ENCODE measurements at places on chromosomes 5 and 9.

DNA sequence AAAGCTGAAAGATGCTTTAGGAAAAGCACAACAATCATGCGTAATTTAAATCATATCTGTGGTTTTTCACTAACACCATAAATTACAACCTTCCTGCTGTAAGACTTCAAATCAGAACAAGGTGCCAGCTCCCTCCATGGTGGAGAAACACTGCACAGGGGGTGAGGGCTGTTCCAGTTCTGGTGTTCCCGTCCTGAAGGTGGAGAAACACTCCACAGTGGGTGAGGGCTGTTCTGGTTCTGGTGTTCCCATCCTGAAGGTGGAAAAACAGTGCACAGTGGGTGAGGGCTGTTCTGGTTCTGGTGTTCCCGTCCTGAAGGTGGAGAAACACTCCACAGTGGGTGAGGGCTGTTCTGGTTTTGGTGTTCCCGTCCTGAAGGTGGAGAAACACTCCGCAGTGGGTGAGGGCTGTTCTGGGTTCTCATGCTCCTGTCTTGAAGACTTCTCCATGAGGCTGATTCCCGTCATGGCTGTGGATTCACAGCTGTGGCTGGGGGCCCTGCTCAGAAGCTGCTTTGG, 12.9 kb downstream of the PLEKHG4B start:
- no peak for DNase-seq

- DNase-seq = no peak
Measured at GRCh38 chr5:177040814-177041420, 18.4 kb downstream of the ZNF346 start.

DNA sequence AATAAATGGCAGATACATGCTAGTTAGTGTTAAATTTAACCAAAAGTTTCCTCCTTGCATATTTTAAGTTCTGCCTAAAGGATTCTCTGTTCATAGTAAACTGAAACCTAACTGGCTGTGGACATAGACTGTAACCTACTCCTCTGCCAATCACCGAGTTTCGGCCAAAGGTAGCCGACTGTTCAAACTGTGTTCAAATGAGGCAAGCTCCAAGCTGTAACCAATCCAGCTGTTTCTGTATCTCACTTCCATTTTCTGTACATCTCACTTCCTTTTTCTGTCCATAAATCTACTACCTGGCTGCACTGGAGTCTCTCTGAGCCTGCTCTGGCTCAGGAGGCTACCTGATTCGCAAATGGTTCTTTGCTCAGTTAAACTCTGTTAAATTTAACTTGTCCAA, 44.1 kb downstream of the KCNV2 start:
- no peak for DNase-seq

- no peak for DNase-seq
Measured at GRCh38 chr9:33291031-33291397, 698 bp downstream of the NFX1 start.

DNA sequence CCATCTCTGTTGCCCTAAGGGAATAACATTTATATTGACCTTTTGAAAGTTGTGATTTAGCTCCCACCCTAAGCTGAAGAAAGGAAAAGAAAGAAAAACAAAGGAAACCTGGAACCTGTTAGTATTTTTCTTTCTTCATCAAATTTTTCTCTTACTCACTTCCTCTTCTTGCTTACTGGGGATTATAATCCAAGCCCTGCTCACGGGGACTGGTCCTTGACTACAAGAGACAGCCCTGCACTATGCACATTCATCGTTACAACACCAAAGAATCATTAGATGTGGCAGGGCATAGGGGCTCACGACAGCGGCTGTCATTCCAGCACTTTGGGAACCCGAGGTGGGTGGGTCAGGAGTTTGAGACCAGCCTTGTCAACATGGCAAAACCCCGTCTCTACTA, 37.8 kb upstream of the LPAR1 start:
- DNase-seq = no peak

DNA sequence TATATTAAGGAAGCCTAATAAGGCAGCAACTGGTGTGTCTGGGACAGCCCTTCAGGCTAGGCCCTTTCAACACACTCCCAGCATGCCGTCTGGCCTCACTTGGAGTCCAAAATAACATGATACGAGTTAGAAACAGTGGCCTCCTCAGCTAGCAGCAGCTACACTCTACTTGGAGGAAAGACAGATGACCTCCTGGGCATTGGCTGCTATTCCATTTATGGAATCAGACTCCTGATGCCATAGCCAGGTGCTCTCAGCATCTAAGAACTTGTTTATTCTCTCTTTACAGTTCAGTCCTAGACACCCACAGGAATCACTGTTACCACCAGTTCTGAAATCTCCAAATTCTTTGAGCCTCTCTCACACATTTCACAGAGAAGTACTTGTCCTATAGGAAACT, 31.8 kb downstream of the RUSC2 start:
- no peak for DNase-seq

DNA sequence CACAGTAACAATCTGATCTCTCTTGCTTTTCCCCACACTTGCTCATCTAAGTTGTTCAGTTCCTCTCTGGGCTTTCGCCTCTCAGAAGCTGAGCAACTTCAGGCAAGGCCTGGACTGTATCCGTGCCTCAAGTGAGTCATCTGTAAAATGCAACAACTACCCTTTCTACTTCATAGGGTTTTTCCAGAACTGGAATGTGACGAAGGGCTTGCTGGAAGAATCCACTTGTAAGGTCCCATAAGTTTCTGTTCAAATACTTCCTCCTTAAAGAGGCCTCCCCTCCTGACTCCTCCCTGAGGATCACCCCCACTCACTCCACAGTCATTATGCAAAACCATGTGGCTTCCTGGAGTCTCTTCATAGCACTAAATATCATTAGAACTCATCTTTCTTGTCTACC, 17.5 kb upstream of the INSYN2B start:
- no peak for DNase-seq

- DNase-seq = no peak
Measured at GRCh38 chr5:34563931-34564709, 92.0 kb upstream of the RAI14 start.

DNA sequence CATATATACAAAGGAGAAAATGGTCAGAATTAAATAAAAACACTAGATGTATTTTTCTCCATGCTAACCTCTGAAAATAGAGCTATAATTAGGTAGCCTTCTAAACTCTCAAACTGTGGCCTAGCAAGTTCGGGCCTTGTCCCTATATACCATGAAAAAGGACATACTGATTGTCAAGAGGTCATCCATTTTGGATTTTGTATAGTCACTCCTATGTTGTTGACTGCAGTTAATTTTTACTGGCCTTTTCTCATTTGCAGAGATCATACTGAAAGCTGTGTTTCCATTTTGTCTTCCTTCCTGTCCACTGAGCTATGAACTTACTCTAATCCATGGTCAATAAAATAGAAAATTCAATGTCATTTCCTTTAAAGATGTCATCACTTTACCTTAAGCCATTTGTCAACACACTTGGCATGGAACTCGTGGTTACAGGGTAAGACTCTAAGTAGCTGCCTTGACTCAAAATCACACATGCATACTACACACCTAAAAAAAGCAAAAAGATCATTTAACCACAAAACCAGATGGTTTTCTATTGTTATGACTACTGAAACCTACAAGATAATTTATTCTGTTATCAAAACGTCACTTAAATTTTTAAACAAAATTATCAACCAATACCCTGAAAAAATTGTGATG, 58.0 kb downstream of the RNF38 start:
- no peak for DNase-seq

GRCh38 chr5:25544652-25545249, 900.0 kb upstream of the CDH10 start:
- DNase-seq = no peak

GRCh38 chr9:113178087-113178486, 27.3 kb downstream of the SLC31A2 start:
- DNase-seq = no peak

GRCh38 chr5:74356009-74356695, 284.4 kb downstream of the ENC1 start:
- no peak for DNase-seq

GRCh38 chr5:125057912-125058826, 311.7 kb upstream of the ZNF608 start:
- DNase-seq = no peak

- DNase-seq = no peak
Measured at GRCh38 chr9:19513671-19514275, 105.0 kb downstream of the ACER2 start.

GRCh38 chr9:127991757-127992274, 11.0 kb upstream of the EEIG1 start:
- no peak for DNase-seq

- DNase-seq = no peak
Measured at GRCh38 chr5:60535198-60535597, 164.8 kb downstream of the DEPDC1B start.

DNA sequence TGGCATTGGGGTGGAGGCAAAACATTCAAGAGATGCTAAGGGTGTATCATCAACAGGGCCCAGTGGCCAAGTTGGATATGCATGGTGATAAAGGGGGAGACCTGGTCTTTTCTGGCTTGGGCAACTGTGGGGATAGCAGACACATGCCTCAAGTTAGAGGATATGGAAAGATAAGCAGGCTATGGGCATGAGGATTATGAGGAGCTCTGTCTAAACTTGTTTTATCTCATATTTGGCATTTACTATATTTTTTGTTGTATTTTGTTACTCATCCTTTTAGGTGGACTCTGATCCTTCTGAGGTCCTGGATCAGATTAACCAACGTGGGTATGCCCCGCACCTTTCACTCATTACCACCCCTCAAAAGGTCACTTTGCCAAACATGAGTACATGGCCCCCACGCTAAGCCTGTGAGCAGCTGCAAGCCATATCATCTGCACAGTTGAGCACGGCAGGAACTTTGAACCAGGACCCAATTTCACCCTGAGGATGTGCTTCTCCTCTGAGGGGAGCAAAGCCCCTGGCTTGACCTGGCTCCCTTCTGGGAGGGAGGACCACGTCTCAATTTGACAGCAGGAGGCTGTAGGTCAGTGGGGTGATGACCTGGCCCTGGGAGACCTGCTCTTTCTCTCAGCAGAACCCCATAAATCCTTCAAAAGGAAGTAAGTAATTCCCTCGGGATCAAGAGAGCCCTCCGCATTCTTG, 71.1 kb upstream of the CD180 start:
- DNase-seq = no peak

GRCh38 chr5:173675287-173675996, 59.0 kb upstream of the BOD1 start:
- no peak for DNase-seq

GRCh38 chr9:108591121-108591520, 264.7 kb downstream of the ACTL7B start:
- no peak for DNase-seq

GRCh38 chr5:134833340-134834032, 12.3 kb upstream of the C5orf24 start:
- DNase-seq = no peak

- no peak for DNase-seq
Measured at GRCh38 chr5:156893517-156893916, 43.4 kb downstream of the PPP1R2B start.

- DNase-seq = no peak
Measured at GRCh38 chr5:530001-530955, 6.0 kb upstream of the SLC9A3 start.

DNA sequence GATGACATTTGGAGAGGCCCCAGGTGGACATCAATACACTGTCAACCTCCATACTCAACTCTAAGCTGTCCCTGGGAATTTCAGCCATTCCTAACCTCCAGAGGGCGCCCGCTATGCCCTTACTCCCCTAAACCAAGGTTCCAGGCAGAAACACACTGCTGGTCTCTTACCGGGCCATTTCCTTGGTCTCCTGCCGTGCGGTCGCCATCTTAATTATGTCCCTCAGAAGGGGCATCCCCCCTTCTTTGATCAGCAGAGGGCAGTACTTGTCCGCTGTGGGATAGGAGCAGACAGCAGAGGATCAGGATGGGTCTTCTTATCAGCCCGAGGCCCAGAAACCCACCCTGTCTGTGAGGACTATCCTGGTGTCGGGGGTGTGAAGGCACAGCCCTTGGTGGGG, 9.3 kb upstream of the ZDHHC12 start:
- DNase-seq = no peak

- no peak for DNase-seq
Measured at GRCh38 chr9:69771775-69772418, 12.1 kb upstream of the PTAR1 start.

DNA sequence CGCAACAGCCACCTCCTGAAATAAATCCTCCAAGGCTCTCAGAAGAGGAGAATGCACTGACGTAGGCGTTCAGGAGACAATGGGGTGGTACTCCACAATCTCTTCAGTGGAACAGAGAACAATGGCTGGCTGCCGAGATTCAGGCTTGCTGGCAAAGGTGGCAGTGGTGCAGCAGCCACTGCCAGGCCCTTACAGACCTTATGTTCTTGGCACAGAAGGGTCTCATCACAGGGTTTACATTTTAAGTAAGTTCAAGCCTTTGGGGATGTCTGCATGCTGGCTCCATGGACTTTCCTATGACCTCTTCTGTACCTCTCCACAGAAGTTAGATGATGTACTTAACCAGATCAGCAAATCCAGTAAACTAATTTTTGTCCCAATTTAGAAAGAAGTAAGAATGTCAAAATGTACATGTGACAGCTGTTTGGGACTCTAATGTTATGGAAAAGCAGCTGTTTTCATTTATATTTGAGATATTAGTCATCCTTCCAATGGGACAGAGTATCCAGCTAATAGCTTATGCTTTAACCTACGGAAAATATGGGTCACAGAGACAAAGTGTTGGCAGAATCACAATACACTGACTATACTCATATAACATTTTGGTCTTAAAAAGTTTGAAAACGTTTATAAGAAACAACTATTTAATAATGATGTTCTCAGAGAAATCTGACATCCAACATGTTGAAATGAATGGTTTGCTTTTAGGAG, 180.9 kb downstream of the MAPKAP1 start:
- DNase-seq = no peak

- no peak for DNase-seq
Measured at GRCh38 chr9:111058166-111058565, 19.9 kb upstream of the LPAR1 start.

GRCh38 chr5:115657881-115658233, 32.0 kb upstream of the TMED7 start:
- DNase-seq = no peak

DNA sequence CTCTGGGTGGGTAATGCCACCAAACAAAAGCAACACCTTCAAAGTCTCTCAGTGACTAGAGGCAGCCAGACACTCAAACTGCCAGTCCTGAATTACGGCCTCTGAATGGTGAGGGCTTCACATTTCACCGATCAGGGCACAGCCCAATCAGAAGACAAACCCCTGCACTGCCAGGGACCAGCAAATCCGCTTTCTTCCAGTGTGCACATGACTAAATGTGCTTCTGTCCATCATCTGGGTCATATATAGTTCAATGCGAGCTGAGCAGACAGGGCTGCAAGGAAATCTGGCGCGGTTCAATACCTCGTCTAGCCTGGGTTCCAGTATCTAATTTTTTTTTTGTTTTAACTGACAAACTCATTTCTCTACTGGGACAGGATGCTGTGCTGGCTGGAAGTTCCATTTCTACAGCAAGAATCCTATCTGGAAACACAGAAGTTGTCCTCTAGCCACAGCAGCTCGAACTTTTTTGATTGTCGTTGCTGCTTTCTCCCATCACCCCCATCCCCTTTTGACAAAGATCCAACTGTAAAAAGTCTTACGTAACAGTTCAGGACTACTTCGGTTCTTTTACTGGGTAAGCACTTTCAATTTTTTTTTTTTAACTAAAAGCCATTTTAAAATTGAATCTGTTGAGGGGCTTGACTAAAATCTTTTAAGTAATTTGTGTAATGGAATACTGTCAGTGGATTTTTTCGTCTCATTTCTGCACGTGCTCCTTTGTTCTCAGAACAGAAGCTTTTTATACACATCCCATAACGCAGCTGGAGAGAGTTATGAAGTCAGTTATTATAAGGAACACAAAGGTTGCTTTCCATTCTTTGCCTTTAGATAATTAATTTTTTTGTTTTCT, 112.7 kb downstream of the NR6A1 start:
- peak; percentile 7 for DNase-seq

- no peak for DNase-seq
Measured at GRCh38 chr5:126443374-126443851, 20.2 kb downstream of the GRAMD2B start.

Data from stimulated activated CD8-positive, alpha-beta memory T cell treated with anti-CD3 and anti-CD28 coated beads, Interleukin-4, amount 100 ng/mL, for 4 hours (primary cell).